ENCODE measurements at places on chromosomes 1 and 21.
A peak's percentile ranks its signal among the peaks of the same experiment; 100 is the strongest.

DNA sequence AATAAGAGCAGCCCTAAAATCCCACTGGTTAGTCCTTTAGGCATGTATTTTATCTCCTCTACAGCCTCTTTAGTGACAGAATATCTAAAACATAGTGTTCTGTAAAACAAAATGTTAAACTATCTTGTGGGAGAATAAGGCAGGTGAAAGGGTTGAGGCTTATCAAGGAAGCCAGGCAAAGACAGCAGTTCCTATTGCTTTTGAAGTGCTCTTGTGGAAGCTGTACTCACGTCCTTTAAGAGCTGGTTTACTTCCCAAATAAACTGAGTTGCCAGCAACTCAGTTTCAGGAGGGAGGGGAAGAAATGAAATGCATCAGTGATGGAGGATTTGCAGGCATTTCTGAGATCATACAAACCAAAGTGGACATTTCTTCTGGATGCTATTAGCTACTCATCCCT, 529.6 kb upstream of the ZRANB2 start:
- H3K4me3 ChIP-seq, result no peak overlapping the region
- H3K27me3 ChIP-seq, result no peaks in the 10 kb centered on the region
- no peak for DNase-seq
- no peak overlapping the region for H3K27ac ChIP-seq
- H3K36me3 ChIP-seq, result no peaks in the 10 kb centered on the region

DNA sequence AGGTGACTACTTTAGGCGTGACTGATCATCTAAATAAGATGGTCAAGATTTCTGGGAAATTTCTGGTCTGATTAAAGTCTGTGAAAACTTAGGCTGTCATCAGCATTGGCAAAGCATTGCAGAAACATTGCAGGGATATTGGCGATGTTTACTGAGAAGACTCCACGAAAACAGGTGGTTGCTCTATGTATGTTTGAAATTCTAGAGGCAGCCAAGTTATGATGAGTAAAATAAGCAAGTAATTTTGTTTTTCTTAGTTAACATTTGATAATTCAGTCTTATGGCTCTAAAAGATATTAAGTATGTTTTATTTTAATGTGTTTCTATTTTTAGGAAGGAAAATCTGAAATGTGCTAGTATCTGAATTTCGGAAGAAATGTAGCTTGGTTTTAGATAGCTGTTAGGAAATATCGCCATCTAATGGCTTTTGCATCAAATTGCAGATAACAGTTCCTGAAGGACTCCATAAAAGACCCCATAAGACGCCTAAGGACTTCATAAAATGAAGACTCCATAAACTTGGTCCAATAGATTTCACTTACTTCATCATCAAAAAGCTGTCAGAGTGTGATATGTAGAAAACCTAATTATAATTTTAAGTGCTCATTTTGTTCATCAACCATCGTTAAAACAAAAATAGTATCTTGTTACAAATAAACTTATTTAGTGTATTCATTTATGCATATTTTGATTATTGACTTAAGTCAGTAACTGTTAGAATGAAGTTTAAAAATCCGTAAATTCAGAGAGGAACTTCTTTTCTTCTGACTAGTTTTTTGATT, 344.6 kb downstream of the RYR2 start:
- H3K36me3 ChIP-seq, result no peaks in the 10 kb centered on the region
- no peak for DNase-seq
- H3K4me3 ChIP-seq, result no peak overlapping the region
- peaks cover 22% of the 10 kb centered on the region for H3K27me3 ChIP-seq
- H3K4me1 ChIP-seq, result no peaks in the 10 kb centered on the region

DNA sequence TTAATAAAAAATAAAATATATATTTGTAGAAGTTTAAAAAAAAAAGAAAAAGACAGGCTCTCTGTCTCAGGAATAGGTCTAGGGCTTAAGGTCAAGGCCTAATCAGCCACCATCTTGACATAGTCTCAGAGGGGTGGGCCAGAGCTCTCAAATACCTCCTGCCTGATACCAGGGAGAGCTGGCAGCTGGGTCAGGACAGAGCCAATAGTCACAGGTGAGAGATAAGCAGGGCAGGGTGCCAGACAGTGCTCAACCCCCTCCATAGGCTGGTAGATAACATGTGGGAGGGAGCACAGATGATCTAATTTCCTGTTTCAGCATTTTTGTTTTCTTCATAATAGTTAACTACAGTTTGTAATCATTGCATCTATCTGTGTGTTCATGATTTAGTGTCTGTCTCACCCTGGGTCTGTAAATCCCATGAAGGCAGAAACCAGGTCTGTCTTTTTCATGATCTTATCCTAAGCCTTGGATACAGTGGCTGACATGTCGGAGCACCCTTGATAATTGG, 152.0 kb upstream of the GRIK3 start:
- H3K4me1 ChIP-seq, result no peaks in the 10 kb centered on the region
- no peak for DNase-seq
- no peaks in the 10 kb centered on the region for H3K36me3 ChIP-seq
- no peak overlapping the region for H3K4me3 ChIP-seq

DNA sequence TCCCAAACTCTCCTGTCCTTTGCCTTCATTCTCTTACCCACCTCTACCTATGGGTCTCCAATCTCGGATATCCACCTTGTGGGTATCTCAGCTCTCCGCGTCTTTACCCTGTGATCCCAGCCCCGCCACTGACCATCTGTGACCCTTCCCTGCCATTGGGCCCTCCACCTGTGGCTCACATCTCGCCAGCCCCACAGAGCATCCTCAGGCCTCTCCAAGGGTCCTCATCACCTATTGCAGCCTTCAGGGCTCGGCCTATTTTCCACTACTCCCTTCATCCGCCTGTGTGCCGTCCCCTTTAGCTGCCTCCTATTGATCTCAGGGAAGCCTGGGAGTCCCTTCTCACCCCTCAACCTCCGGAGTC, 11.1 kb downstream of the BCAN start:
- no peak overlapping the region for H3K27ac ChIP-seq
- peaks cover 90% of the 10 kb centered on the region for H3K27me3 ChIP-seq
- H3K4me3 ChIP-seq, result no peak overlapping the region

DNA sequence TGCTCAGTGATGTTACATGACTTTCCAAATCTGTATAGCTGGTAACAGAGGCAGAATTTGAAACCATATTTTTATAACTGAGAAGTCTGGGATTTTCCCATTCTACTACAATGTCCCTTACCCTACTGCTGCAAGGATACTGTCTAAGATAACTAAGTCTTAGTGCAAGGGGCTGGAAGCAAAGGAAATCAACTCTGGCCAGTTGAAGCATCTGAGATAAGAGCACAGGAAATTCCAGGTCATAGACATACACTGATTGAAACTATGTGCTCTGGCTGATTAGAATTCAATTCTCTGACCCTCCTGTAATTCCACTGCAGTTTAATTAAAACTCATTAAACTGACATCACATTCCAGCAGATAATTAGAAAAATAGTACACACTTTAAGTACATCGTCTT, 267.7 kb upstream of the C1orf87 start:
- no peaks in the 10 kb centered on the region for H3K27me3 ChIP-seq
- H3K4me1 ChIP-seq, result peaks cover 5% of the 10 kb centered on the region
- H3K4me3 ChIP-seq, result no peak overlapping the region

DNA sequence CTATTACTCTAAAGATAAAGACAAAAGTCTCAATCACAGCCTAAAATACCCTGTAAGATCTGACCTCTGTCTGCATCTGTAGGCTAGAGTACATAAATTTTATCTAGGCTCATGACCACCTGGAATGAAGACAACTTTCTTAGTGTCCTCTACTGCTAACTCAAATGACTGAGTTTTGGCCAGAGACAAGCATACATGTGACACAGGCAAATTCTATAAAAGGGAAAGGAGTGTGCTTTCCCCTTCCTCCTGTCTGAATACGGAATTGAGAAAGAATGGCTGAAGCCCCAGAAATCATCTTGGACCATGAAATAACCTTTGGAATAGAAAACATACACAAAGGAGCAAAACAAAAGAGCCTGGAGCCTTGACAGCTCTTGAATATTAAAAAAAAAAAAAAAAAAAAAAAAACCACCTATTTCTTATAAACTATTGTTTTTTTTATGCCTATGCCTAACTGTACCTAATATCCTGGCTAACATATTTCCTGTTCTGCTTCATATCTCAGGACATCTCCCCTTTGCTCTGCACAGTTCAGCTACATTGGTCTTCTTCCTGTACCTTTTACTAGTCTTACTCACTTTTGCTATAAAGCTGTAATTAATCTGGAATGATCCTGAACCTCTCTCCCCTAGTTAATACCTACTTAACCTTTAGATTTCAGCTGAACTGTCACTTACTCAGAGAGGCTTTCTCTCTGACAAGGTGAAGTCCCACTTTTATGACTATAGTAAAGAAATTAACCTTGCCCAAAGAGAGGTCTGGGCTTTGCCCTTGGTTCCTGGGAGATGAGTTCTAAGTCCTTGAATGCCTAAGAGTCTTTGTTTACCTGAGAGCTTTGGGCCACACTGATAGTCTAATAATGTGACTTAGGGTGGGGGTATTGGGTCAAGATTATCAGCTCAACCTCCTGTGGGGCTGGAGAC, 16.1 kb downstream of the UCHL5 start:
- H3K4me3 ChIP-seq, result no peak overlapping the region
- no peak for DNase-seq
- H3K36me3 ChIP-seq, result peaks cover 15% of the 10 kb centered on the region
- no peak overlapping the region for H3K27ac ChIP-seq
- H3K4me1 ChIP-seq, result no peaks in the 10 kb centered on the region

DNA sequence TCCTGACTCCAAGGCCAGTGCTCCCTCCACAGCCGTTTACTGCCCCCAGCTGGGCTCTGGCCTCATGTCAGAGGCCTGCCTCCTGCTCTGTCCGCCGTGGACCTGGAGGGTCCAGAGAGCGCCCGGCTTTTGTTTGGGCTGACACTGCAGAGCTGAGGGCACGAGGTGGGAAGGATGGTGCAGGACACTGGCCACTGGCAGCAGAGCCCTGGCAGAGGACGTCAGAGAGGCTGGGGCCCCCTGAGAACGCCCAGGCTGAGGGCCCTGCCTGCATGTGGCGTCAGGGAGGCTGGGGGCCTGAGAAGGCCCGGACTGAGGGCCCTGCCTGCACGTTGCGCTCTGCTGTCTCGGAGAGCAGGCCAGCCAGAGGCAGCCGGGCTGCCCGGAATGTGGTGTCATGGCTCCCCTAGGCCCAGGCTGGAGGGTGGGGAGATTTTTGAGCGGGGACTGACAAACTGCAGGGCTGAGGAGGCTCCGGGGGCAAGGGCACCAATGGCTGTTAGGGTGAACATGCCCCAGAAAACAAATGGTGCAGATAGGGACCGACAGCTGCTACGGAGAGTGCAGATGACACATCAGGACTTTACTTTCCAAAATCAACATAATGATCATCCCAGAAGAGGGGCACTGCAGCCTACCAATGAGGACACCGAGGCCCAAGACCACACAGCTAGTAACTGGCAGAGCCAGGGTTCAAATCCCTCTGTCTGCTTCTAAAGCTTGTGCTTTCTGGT, 31.7 kb downstream of the SLC66A1 start:
- no peak for DNase-seq
- no peaks in the 10 kb centered on the region for H3K27me3 ChIP-seq
- H3K4me1 ChIP-seq, result peaks cover 10% of the 10 kb centered on the region
- H3K36me3 ChIP-seq, result peaks cover 3% of the 10 kb centered on the region
- no peak overlapping the region for H3K4me3 ChIP-seq
- no peak overlapping the region for H3K27ac ChIP-seq

GRCh38 chr21:40386294-40386911, 460.6 kb downstream of the DSCAM start:
- no peak overlapping the region for H3K4me3 ChIP-seq
- peaks cover 22% of the 10 kb centered on the region for H3K27me3 ChIP-seq

GRCh38 chr1:26626994-26627393, 68.8 kb upstream of the ARID1A start:
- no peak overlapping the region for H3K4me3 ChIP-seq
- no peak for DNase-seq
- no peaks in the 10 kb centered on the region for H3K36me3 ChIP-seq
- no peaks in the 10 kb centered on the region for H3K4me1 ChIP-seq

GRCh38 chr1:27392096-27392777, at the start of gene GPR3:
TSS of gene GPR3 (plus strand) at chr1:27392622. CDS start at chr1:27393799, 1,177 bp downstream.
- H3K27me3 ChIP-seq, result peaks cover 3% of the 10 kb centered on the region
- H3K4me3 ChIP-seq, result peak within 1 kb of the TSS; percentile 94
- peak; percentile 84 for DNase-seq
- H3K27ac ChIP-seq, result peak within 1 kb of the TSS; percentile 94
- peaks cover 21% of the 10 kb centered on the region for H3K4me1 ChIP-seq

DNA sequence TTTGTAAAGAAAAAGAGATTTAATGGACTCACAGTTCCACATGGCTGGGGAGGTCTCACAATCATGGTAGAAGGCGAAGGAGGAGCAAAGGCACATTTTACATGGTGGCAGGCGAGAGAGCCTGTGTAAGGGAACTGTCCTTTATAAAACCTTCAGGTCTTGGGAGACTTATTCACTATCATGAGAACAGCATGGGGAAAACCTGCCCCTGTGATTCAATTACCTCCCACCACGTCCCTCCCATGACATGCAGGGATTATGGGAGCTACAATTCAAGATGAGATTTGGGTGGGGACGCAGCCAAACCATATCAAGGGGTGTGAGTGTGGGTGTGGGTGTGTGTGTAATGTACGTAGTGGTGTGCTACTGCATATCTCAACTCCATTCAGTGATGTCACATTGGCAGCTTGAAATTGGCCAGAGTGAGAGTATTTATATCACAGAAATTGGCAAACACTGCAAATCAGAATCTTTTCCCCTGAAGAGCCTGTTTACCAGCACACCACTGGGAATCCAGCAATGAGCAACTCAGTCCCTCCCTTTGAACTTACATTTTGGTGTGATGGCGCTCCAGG, 5.4 kb downstream of the ARHGEF10L start:
- peaks cover 55% of the 10 kb centered on the region for H3K4me1 ChIP-seq
- DNase-seq, result no peak
- H3K36me3 ChIP-seq, result no peaks in the 10 kb centered on the region

DNA sequence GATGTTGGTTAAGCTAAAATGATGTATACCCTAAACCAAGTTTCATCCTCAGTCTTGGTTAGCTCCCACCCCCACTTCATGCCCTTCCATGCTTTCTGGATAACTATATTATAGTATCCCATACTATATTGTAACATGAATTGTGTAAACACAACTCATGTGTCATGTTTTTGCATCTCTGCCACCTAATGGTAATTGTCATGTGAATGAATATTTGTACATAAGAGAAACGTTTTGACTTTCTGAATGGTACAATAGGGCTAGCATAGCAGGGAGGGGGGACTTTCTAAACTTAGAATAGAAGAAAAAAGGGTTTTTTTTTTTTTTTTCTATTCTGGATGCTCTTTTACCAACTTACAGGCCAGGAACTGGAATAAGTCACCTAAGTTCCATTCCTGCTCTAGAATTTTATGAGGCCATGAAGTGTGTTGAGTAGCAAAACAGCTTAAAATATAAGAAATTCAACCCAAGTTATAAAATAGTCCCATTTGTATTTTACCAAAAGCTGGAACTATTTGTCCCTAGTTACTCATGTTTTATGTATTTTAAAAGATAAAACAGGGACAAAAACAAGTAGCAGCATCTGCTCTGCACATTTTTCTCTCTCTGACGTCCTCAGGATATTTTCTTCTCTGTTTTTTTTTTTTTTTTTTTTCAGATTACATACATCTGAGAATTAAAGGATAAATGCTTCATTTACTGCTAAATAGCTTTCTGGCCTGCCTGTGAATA, 77.4 kb downstream of the HLX start:
- no peak for DNase-seq
- H3K27me3 ChIP-seq, result peaks cover 7% of the 10 kb centered on the region
- H3K27ac ChIP-seq, result no peak overlapping the region
- H3K4me1 ChIP-seq, result no peaks in the 10 kb centered on the region

DNA sequence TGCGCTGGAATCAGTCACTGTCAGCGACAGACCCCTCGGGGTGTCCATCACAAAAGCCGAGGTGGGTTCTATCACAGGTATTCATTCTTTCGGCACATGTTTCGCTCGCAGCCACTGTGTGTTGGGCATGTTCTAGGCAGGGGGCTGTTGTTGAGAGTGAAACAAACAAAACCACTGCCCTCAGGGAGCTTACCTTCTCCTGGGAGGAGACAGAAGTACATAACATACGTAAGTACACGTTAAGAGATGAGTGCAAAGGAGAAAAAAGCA, 6.6 kb downstream of the ATF3 start:
- peaks cover 14% of the 10 kb centered on the region for H3K4me1 ChIP-seq
- DNase-seq, result no peak
- peaks cover 18% of the 10 kb centered on the region for H3K36me3 ChIP-seq
- H3K27me3 ChIP-seq, result peaks cover 8% of the 10 kb centered on the region
